GM20000 (cell line): ENCODE measurements at places on chromosomes 13 and 19.

GRCh38 chr19:35119578-35120155 lies 4.0 kb downstream of the FXYD3 start:
- no peak for DNase-seq

DNA sequence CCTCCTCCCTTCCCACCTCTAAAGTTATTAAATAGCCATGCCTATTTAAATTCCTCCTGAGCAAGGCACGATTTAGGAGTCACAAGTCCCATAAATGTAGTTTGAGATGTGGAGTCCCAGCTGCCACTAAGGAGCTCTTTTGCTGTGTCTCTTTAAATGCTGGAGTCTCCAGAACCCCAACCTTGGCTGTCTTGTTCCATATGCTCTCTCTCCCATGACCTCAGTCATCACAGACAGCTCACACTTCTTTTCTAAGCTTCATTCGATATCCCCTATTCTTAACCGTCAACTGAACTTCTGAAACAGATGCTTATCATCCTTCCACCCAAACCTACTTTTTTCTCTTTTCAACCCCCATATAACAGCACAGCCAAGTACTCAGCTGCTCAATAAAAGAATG lies 197.1 kb downstream of the VWA8 start:
- DNase-seq = no peak

- no peak for DNase-seq
Measured at GRCh38 chr13:23593148-23593547, 22.9 kb downstream of the TNFRSF19 start.

GRCh38 chr13:32262165-32262564 lies 53.0 kb downstream of the ZAR1L start:
- DNase-seq = no peak

- DNase-seq = no peak
Measured at GRCh38 chr13:48232420-48233045, 473 bp upstream of the ITM2B start.

GRCh38 chr19:6521718-6522646 lies 8.8 kb upstream of the TNFSF9 start:
- DNase-seq = peak; percentile 66

- no peak for DNase-seq
Measured at GRCh38 chr19:47106821-47107201, 6.8 kb downstream of the ZC3H4 start.

- no peak for DNase-seq
Measured at GRCh38 chr19:35349614-35350521, 2.2 kb downstream of the FFAR1 start.

DNA sequence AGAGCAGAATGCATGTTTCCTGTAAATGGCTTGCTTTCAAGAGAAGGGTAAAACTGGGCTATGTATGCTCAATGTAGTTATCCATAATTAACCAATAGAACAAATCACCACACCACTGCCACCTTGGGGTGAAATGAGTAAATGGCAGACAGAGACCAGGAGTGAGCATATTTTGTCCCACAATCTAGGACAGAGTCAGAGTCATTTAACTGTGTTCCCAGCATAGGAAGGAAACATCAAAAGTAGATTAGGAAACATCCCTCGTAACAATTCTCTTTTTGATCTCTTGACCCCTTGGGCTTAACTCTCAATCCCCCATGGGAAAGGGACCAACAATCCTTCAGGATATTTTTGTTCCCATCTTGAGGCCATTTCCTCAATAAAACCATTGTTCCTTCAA lies 224.8 kb downstream of the NHLRC3 start:
- peak; percentile 56 for DNase-seq

DNA sequence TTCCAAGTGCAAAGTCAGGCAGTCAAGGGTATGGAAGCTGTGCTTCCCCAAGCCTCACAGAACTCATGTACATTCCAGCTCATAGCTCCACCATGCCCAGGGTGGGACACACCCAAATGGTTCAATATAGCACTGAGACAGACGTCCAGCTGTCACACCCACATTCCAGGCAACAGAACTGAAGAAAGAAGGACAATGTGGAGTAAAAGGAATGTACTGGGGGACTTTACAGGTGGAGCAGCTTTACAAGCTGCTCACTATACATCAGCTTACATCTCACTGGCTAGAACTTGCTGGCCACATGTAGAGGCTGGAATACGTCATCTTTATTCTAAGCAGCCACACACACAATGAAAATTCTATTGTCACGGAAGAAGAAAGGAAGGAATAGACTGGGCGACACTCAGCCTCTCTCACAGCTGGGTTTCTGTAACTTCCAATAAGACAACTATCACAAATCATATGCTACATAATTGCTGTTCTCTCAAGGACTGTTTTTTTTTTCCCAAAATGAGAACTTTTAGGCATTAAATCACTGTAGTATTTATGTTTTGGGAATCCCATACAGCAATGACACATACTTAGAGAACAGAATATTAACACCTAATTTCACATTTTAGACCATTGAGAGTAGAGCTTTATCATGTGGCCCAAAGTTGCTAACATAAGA lies 86.1 kb downstream of the KLF12 start:
- DNase-seq = no peak

- DNase-seq = no peak
Measured at GRCh38 chr13:110421696-110422385, 114.8 kb downstream of the COL4A2 start.

DNA sequence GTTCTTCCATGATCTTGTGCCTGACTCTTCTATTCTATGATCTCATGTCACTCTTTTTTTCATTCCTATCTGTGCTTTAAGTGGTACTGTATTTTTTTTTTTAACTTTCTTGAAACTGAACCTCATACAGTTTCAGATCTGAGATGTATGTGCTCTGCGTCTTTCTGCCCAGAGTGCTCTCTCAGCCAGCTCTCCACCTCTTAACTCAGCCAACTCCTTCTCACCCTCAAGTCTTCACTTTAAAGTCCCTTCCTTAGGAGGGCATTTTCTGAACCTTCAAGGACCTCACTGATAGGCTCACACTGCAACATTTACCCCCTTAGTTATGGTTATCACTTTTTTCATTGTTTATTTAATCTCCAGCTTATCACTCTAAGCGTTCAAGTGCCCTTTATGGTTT lies 158.7 kb downstream of the IRS2 start:
- no peak for DNase-seq

- DNase-seq = no peak
Measured at GRCh38 chr13:48573213-48574007, 40.5 kb upstream of the RCBTB2 start.

DNA sequence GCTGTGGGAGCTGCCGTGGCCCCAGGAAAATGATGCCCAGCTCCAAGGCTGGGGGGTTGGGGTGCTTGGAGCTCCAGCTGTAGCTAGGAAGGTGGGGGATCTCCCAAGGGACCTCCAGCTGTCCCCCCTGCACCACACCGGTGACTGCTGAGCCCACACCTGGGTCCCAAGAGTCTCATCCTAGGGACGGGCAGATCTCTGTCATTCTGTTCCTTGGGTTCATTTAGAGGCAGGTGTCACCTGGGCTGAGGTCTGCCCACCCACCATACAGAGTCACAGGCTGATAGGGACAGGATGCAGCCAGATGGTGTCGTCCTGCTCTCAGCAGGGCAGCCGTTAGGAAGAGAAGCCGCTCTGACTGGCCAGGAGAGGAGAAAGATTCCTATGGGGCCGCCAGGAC lies 5.3 kb downstream of the F2RL3 start:
- DNase-seq = no peak

GRCh38 chr19:55913643-55914268 lies 18.4 kb downstream of the NLRP13 start:
- DNase-seq = no peak

GRCh38 chr13:85700906-85701305 lies 98.3 kb downstream of the SLITRK6 start:
- no peak for DNase-seq

- no peak for DNase-seq
Measured at GRCh38 chr13:90557626-90558025, 789.9 kb upstream of the MIR17HG start.

DNA sequence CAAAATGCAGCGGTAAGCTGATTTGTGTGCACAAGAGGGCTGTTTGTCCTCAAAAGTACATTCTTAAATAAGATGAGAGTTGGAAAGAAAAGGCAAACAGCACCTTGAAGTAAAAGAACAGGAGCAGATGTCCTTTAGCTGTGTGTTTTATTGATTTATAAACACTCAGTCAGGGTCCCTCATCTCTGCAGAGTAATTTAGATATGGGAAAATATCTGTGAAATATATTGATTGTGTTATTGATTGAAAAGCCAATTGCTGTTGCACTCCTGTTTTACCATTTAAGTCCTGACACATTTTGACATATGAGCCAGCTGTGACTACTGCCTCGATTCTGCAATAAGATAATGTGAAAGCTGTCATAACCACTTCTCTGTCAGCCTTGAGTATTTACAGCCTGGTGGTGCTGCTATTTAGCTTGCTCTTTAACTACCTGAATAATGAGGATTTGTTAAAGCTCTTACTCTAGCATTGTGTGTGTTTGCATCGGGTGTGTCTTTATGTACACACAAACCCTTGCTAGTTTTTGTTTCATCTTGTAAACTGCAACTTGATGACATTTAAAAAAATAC lies 550.1 kb downstream of the DACH1 start:
- DNase-seq = no peak
